GM23248 (cell line): ENCODE measurements at places on chromosomes 7 and 10. TPM values are rescaled to one million over a fixed set of nuclear protein-coding genes. Genes with fewer than 3 reads are reported as not detected.

The CXCL12 gene
- total RNA-seq, result 341 and 364 TPM in 2 replicates

The PRPS1L1 gene
- not detected in 2 replicates for total RNA-seq

The SNCG gene
- total RNA-seq, result 1.2 and 1.8 TPM in 2 replicates

The CCDC3 gene
- not detected in 2 replicates for total RNA-seq

The PRLHR gene
- not detected in 2 replicates for total RNA-seq

The KCNIP2 gene
- total RNA-seq, result 0.22 TPM in 1 of 2 replicates, not detected in the other

The SLC18A3 gene
- not detected in 2 replicates for total RNA-seq

The RARRES2 gene
- total RNA-seq, result not detected in 2 replicates

The HEPACAM2 gene
- total RNA-seq, result not detected in 2 replicates

The CEP55 gene
- total RNA-seq, result 21.5 and 32.4 TPM in 2 replicates

The SPDYE5 gene
- not detected in 2 replicates for total RNA-seq

The SH3PXD2A gene
- 58.0 and 64.0 TPM in 2 replicates for total RNA-seq

The TDRD1 gene
- total RNA-seq, result not detected in 2 replicates

The AKR1C3 gene
- total RNA-seq, result 23.2 and 36.2 TPM in 2 replicates

The PNLIP gene
- total RNA-seq, result not detected in 2 replicates

The LEP gene
- 0.22 TPM in 1 of 2 replicates, not detected in the other for total RNA-seq

The C7orf57 gene
- not detected in 2 replicates for total RNA-seq

The SERPINE1 gene
- 1,900 and 2,000 TPM in 2 replicates for total RNA-seq

The ITGA8 gene
- total RNA-seq, result 0.32 TPM in 1 of 2 replicates, not detected in the other

The IL2RA gene
- total RNA-seq, result not detected in 2 replicates

The PIP gene
- total RNA-seq, result not detected in 2 replicates

The PPP1R17 gene
- not detected in 2 replicates for total RNA-seq

The MSS51 gene
- total RNA-seq, result 1.0 and 1.5 TPM in 2 replicates

The HMX2 gene
- total RNA-seq, result not detected in 2 replicates

The LIPK gene
- not detected in 2 replicates for total RNA-seq

The OR2A7 gene
- 1.1 TPM in 1 of 2 replicates, not detected in the other for total RNA-seq

The PRXL2A gene
- total RNA-seq, result not detected in 2 replicates

The MRPS33 gene
- total RNA-seq, result 12.0 and 24.0 TPM in 2 replicates

The ADCY1 gene
- 0.11 TPM in 1 of 2 replicates, not detected in the other for total RNA-seq

The TAS2R5 gene
- total RNA-seq, result not detected in 2 replicates

The INHBA gene
- 5.2 and 5.5 TPM in 2 replicates for total RNA-seq

The C10orf53 gene
- not detected in 2 replicates for total RNA-seq

The AKR1C8 gene
- not detected in 2 replicates for total RNA-seq

The CALML5 gene
- total RNA-seq, result not detected in 2 replicates

The PNLIPRP3 gene
- not detected in 2 replicates for total RNA-seq

The PAX4 gene
- not detected in 2 replicates for total RNA-seq

The PAPOLB gene
- total RNA-seq, result 0.11 TPM in 1 of 2 replicates, not detected in the other

The GSTO2 gene
- total RNA-seq, result 1.1 and 8.7 TPM in 2 replicates

The CNNM1 gene
- 1.6 and 2.1 TPM in 2 replicates for total RNA-seq

The PYROXD2 gene
- 13.8 and 14.0 TPM in 2 replicates for total RNA-seq

The DMTF1 gene
- 28.4 and 93.0 TPM in 2 replicates for total RNA-seq
